NCI-H1105 treated with DMSO at 0.1 percent for 48 hours (cell line): ENCODE measurements at places on chromosomes 11 and 22.

DNA sequence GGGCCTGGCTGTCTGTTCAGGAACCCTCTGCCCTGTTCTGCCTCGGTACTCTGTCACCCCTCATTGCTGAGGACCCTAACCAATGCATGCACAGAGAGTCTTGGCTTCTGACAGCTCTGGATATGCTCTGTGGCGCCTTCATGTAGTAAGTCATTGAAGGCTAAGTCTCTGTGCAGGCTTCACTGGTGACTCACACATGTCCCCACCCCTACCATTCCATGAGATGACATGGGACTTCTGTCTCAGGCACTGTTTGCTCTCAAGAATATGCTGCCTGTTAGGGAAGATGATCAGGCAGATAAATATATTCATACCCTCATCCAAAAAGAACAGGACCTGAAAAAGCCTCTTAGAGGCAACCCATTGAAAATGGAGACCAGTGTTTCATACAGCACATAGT, 43.6 kb upstream of the HORMAD2 start:
- no peak for DNase-seq

DNA sequence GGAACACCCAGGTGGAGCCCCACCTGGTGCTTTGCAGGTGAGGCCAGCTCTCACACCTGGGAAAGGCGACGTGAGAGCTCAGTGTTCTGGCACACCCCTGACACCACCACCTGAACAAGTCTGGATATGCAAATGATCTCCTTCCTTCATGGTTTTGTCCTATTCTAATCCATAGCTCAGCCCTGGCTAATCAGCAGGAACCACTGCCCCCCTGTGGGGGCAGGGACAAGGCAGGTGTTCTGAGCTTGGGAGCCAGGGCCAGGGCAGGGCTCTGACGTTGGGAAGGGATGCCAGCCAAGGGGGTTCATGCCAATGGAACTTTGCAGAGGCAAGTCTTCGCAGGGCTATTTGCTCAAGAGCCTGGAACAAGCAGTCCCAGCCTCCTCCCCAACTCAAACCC, 144.2 kb downstream of the TRIM29 start:
- DNase-seq: peak; percentile 92

- DNase-seq: peak; percentile 84
These were observed at the start of gene RCOR2 for GRCh38 chr11:63916837-63917691. Gene RCOR2, minus strand, starts transcription at chr11:63917164. Its CDS starts 708 bp downstream, at chr11:63916456.

- peak; percentile 80 for DNase-seq
These were observed 89.8 kb downstream of the RPS6KA4 start for GRCh38 chr11:64448599-64449380.

GRCh38 chr22:42721045-42721434, 370 bp upstream of the A4GALT start:
- no peak for DNase-seq

- no peak for DNase-seq
These were observed 9.9 kb downstream of the GTF2H1 start for GRCh38 chr11:18332302-18332701.

GRCh38 chr11:72081821-72082453, 1.3 kb downstream of the LRRC51 start:
- DNase-seq: no peak

DNA sequence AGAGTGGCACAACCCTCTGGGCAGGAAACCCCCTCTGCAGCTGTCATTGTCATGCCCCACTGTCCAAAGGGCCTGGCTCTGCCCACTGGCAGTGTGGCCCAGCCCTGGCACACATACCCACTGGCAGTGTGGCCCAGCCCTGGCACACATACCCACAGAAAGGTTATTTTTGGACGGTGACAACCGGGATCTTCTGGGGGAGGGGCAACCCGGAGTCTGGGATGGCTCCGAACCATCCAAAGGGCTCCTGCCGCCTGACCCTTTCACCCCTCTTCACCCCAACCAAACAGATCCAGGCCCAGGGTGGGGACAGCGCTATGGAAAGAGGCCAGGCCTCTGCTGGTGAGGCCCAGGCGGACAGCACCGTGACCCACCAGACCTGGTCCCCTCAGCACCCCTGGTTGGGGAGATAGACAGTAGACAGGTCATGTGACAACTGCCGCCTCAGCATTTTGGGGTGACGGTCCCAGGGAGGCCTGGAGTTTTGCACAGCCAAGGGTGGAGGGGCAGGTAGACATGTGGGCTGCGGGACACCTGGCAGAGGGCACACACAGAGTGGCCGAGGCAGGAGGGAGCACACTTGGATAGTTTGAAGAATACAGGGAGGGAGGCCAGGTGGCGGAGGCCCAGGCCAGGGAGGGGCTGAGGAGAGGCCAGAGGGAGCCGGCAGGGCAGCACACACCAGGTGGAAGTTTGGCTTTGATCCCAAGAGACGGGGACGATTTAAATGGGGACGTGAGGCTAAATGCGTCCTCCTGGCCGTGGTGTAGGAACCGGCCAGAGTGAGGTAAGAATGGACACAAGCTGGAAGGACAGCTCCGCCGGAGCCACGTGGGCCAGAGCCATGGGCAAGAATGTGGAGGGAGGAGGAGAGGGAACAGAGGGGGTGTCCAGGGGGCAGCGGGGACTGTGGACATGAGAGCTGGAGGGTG, 2.9 kb downstream of the MAPK12 start:
- DNase-seq: no peak

DNA sequence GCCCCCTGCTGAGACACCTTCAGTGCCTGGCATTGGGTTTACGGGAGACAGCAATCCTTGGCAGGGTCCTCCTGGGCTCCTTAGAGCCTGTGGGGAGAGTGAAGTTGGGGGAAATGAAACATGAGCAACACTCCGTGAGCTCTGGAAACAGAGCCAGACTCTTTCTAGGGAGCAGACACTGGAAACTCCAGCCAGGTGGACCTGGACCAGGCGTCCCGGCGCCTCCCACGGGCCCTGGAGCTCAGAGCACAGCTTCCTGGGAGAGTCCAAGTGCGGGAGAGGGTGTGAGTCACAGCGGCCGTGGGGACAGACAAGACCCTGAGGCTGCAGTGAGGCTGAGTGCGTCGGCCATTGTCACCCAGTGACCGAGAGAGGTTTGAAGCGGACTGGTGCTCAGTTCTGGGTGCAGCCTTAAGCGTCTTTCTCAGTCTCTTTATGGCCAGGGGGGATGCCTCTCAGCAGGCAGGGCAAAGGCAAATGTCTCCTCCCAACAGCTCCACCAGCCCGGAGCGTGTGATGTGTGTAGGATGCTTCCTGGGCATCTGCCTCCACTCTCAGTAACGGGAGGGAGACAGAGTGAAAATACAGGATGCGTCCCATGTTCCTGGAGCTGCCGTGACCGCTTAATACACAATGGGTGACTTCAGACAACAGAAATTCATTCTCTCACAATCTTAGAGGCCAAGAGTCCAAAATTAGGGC, 399.2 kb downstream of the SHANK2 start:
- DNase-seq: no peak

DNA sequence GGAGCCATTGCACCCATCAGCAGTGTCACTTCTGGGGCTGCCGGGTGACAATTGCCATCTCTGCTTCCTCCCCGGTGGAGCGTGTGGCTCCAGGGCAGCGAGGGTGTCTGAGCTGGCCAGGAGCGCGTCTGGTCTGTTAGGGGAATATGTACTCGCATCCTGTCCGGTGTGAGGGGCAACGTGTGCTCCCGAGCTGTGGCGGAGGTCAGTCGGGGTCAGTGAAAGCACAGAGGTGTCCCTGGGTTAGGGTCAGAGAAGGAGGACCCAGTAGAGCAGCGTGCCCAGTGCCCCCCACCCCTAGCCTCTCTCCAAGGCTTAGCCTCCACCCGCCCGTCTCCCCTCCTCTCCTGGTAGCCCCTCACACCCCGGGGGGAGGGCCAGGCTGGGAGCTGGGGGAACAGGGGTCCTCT, 1.5 kb downstream of the CLCF1 start:
- DNase-seq: no peak

GRCh38 chr11:117931971-117932370, 2.8 kb upstream of the TMPRSS13 start:
- DNase-seq: no peak

DNA sequence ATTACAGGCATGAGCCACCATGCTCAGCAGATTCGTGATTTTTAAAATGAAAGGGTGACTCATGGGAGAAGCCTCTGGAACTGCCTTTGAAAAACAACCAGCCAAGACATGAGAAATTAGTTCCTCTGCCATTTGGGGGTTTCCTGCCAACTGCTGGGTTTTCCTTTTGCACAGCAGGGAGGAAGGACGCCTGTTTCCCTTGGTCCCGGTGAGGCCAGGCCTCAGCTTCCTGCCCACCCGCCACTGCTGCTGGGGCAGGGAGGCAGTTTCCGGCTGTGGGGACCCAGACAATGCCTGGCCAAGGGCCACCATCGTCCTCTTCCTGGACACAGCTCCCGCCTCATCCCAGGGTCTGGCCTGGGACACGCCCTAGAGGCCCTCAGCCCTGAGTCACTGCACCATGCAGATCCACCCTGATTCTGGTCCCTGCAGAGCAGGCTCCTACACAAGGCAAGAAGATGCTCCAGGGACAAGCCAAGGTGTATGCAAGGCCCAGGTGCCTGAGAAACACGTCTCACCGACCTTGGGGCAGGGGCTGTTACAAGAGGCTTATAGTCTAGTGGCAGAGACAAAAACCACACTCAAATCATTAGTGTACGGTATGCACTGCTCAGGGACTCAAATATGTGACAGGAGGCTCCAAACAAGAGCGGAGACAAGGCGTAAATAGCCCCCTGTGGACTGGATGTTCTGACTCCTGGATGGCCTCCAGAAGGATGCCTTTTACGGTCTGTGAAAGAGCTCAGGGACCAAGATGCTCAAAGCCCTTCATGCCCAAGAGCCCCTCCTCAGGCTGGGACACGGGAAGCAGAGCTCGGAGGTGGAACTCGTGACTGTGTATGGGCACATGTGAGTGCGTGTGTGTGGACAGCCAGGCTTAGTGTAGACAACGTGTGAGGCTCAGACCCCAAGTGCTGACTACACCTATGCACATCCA, 10.0 kb downstream of the PPM1F start:
- no peak for DNase-seq

- no peak for DNase-seq
These were observed 346.2 kb downstream of the TENM4 start for GRCh38 chr11:79094616-79095015.

- DNase-seq: no peak
These were observed 167.8 kb upstream of the MPPED2 start for GRCh38 chr11:30753994-30754393.

- DNase-seq: no peak
These were observed 72.5 kb downstream of the KCNC1 start for GRCh38 chr11:17807034-17807433.

DNA sequence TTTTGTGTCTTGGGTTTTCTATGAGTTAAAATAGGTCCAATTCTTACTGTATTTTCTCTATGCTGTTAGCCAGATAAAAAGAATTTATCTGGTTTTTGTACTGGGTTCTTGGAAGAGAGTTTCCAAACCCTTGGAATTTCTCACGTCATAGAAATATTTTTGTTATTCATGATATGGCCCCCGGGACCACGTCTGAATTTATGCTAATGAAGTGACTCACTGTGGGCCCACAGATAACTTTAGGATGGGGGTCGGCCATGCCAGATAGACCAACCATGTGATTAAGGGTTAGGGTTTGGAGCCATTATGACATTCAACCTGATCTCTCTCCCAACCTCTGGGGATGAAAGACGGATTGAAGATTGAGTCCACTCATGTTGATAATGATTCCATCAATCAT, 35.6 kb upstream of the DDI1 start:
- DNase-seq: no peak

DNA sequence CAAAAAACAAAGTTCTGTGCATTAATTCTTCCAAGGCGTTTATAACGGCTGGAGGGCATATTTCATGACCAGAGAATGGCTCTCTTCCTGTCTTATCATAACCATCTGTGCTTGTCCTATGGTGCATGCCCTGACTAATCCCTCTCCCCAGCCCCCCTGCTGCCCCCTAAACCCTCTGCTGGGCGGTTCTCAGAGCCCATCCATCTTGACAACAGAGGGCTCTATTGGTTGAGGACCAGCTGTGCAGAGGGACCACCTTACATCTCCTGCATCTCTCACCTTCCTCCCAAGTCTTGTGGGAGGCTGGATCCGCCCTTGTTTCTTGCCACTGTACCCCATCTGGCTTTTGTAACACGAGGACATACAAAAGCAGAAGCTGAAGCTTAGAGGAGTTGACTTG, 282.1 kb downstream of the MIAT start:
- no peak for DNase-seq

DNA sequence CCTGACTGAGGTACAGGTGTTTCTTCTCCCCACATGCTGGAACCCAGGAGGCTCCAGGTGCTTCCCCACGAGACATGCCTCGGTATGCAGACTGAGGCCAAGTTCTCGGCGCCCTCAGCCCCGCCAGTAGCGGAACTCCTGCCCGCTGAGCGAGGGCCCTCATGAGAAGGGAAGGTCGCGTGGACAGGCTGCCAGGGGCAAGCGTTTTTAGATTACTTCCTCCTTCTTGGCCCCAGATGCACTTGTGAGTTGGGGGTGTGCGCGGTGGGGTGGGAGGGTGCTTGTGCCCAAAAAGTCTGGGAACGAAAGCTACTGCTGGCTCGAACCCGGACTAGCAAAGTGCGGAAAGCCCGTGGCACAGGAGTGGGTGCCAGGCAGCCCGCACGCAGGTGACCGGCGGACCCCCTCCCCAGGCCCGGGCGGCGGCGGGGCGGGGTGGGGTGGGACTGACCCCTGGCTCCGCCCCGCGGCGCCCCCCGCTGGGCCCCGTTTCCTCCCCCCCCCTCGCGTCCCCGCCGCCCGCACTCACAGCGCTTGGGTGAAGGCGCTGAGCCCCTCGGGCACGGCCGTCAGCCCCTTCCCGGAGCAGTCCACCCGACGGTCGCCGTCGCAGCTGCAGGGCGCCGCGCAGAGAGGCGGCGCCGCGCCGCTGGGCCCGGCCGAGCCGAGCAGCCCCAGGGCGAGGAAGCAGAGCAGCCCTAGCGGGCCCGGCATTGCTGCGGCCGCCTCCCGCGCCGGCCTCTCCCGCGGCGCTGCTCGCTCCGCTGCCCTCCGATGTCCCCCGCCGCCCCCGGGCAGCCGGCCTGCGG, 797 bp downstream of the LGR4 start:
- DNase-seq: peak; percentile 45

- no peak for DNase-seq
These were observed 82.3 kb downstream of the BTBD10 start for GRCh38 chr11:13380731-13381130.

DNA sequence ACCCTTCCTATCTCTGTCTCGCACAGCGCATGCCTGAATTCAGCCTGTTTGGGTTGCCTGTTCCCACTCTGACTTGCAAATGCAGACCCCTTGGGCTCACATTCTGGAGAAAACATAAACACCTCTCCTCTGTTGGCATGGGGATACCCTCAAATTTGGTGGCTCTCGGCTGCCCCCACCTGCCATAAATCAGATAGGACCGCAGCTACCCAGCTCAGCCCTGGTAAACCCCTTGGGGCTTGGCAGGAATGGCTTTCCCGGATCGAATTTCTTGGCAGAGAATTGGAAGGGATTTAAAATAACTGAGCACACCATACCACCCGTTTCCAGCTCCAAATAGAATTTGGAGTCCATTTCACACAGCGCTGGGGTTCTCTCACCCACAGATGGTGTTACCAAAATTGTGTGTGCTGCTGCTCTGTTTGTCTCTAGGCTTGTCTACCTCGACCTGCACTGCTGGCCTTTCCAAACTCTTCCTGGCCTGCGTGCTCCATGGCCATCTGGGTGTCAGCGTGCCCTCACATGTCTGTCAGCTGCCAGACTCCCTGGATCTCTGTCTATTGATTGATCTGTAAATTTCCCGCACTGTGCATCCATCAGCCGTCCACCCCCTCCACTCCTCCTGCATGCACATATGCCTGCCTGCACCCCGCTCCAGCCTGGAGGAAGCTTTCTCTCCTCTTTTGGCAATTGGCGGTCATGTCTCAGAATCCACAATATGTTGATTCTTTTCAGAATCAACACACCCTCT, 134.0 kb downstream of the NTM start:
- DNase-seq: peak; percentile 91
